ENCODE measurements at places on chromosomes 13 and 19.

DNA sequence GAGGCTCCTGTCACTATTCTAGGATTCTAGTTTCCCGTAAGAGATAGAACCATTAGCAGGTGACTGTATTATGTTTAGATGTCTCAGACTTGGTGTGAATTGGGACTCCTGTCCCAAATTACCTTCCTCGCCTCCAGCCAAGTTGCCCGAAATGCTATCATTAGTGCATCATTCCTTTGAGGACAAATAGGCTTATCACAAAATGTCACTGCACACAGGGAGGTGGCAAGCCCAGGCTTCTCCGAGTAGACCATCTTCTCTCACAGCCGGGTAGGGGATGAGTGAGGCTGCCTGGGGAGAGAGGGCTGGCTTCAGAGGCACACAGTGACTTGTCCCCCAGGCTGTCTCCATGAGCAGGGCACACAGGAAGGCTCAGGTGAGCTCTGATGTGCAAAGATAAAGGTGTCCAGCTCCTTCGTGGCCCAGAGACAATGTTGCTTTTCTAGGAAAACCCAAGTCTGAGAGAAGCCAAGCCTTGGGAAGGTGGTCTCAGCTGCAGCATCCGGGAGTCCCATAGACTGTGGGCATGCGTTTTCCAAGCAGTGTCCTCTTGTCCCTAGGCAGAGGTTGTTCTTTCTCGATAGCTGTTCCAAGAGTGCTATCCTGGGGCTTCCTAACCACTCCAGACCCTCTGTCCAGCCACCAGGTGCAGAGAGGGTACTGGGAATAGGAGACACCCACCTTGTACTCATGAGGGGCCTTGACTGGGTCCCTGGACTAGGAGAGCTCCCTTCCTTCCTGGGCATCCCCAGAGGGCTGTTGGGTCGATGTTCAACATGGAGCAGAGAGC, 163.1 kb upstream of the TSHZ3 start:
- no peak overlapping the region for H3K27ac ChIP-seq
- no peaks in the 10 kb centered on the region for H3K4me1 ChIP-seq
- H3K27me3 ChIP-seq: peaks cover 9% of the 10 kb centered on the region
- DNase-seq: no peak

GRCh38 chr19:23377276-23377675, 18.0 kb downstream of the ZNF91 start:
- no peaks in the 10 kb centered on the region for H3K27me3 ChIP-seq
- no peak overlapping the region for H3K4me3 ChIP-seq
- H3K27ac ChIP-seq: no peak overlapping the region
- H3K36me3 ChIP-seq: peaks cover 89% of the 10 kb centered on the region
- no peak for DNase-seq

GRCh38 chr19:16586991-16587832, 15.0 kb upstream of the SLC35E1 start:
- DNase-seq: peak; percentile 58
- peaks cover 10% of the 10 kb centered on the region for H3K36me3 ChIP-seq
- no peaks in the 10 kb centered on the region for H3K27me3 ChIP-seq
- peak overlapping the region; percentile 91 for H3K27ac ChIP-seq
- H3K4me3 ChIP-seq: peak overlapping the region; percentile 80

- H3K36me3 ChIP-seq: peaks cover 13% of the 10 kb centered on the region
- no peak overlapping the region for H3K27ac ChIP-seq
- H3K27me3 ChIP-seq: no peaks in the 10 kb centered on the region
- no peak for DNase-seq
- H3K4me1 ChIP-seq: peaks cover 2% of the 10 kb centered on the region
Measured at GRCh38 chr19:32652894-32653598, 21.9 kb downstream of the ANKRD27 start.

DNA sequence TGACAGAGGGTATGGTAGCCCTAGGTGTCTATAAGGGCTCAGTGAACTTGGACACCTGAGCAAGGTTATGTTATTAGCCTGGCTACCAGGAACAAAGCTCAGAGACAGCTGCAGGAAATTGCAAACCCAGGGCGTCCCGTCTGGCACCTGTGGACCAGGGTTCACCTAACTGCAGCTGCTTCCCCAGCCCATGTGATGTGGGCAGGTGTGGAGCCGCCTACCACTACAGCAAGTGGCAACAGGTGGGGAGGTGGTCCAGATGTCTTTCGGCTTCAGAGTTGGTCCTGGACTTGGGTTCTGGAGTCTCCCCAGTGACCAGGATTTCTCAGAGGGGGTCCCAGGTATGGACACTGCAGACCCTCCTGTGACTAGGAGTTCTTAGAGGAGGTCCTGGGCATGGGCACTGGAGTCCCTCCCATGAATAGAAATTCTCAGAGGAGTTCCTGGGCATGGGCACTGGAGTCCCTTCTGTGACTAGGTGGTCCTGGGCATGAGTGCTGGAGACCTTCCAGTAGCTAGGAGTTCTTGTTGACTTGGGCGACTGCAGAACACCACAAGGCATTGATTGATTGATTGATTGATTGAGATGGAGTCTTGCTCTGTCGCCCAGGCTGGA, 25.2 kb downstream of the ACTL9 start:
- H3K4me3 ChIP-seq: no peak overlapping the region
- H3K36me3 ChIP-seq: no peaks in the 10 kb centered on the region
- DNase-seq: no peak
- H3K27ac ChIP-seq: no peak overlapping the region
- peaks cover 13% of the 10 kb centered on the region for H3K4me1 ChIP-seq
- no peaks in the 10 kb centered on the region for H3K27me3 ChIP-seq

- H3K27me3 ChIP-seq: no peaks in the 10 kb centered on the region
- DNase-seq: no peak
- H3K27ac ChIP-seq: no peak overlapping the region
- no peaks in the 10 kb centered on the region for H3K4me1 ChIP-seq
- no peak overlapping the region for H3K4me3 ChIP-seq
Measured at GRCh38 chr13:62960723-62961122, 1545.1 kb upstream of the PCDH20 start.

DNA sequence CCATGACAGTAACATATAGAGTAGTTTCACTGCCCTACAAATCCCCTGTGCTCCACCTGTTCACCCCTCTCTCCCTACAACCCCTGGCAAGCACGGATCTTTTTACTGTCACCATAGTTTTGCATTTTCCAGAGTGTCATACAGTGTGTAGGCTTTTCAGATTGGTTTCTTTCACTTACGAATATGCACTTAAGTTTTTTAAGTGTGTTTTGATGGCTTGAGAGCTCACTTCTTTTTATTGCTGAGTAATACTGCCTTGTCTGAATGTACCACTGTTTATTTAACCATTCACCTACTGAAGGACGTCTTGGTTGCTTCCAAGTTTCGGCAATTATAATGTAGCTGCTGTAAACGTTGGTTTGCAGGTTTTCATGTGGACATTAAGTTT, 175.1 kb downstream of the ITGBL1 start:
- no peaks in the 10 kb centered on the region for H3K36me3 ChIP-seq
- peak overlapping the region; percentile 81 for H3K27ac ChIP-seq

DNA sequence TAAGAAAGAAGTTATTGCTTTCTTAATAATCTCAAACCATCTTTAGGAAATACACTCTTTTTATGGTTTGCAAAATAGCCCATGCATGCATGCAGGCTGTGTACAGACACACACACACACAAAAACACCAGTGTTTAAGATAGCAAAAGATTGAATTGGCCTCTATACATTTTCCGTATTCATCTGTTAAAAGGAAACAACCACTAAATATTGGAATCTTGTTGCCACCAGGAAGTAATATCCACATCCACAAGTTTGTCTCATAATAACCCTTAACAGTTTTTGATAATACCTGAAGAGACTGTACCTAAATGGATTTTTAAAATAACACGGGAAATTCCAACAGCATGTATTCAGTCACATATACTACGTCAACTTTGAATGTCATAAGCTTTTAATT, 7.3 kb upstream of the MAB21L1 start:
- H3K4me1 ChIP-seq: no peaks in the 10 kb centered on the region
- DNase-seq: no peak
- H3K4me3 ChIP-seq: no peak overlapping the region

GRCh38 chr13:26254583-26255111, 718 bp downstream of the CDK8 start:
- DNase-seq: peak; percentile 48
- peaks cover 31% of the 10 kb centered on the region for H3K4me1 ChIP-seq
- H3K27me3 ChIP-seq: no peaks in the 10 kb centered on the region
- H3K4me3 ChIP-seq: peak overlapping the region; percentile 88
- H3K27ac ChIP-seq: peak overlapping the region; percentile 73
- H3K36me3 ChIP-seq: no peaks in the 10 kb centered on the region

DNA sequence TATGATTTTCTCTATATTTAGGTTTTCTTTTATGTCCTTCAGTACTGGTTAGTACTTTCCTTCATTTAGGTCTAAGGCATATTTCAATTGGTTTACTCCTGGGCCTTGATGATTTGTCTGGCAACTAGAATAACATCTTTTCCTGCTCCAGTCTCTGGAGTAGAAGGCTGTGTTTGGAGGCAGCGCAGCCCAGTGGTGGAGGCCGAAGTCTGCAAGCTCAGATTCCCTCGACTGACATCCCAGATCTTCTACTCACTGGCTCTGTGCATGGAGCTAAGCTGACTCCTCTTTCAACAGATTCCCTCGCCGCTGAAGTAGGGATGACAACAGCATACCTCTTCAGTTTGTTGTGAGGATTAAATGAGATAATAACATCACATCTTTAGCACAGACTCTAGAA, 141.0 kb downstream of the RAP2A start:
- no peaks in the 10 kb centered on the region for H3K4me1 ChIP-seq
- H3K4me3 ChIP-seq: no peak overlapping the region
- DNase-seq: peak; percentile 3
- H3K27me3 ChIP-seq: peaks cover 4% of the 10 kb centered on the region
- no peak overlapping the region for H3K27ac ChIP-seq

GRCh38 chr13:47897411-47898050, 103.5 kb downstream of the SUCLA2 start:
- H3K4me1 ChIP-seq: no peaks in the 10 kb centered on the region
- peaks cover 13% of the 10 kb centered on the region for H3K36me3 ChIP-seq
- no peak overlapping the region for H3K4me3 ChIP-seq
- no peak overlapping the region for H3K27ac ChIP-seq
- no peaks in the 10 kb centered on the region for H3K27me3 ChIP-seq

GRCh38 chr13:99395436-99395835, 88.2 kb upstream of the GPR183 start:
- H3K27me3 ChIP-seq: no peaks in the 10 kb centered on the region
- H3K27ac ChIP-seq: no peak overlapping the region
- H3K4me1 ChIP-seq: peaks cover 35% of the 10 kb centered on the region
- DNase-seq: no peak

DNA sequence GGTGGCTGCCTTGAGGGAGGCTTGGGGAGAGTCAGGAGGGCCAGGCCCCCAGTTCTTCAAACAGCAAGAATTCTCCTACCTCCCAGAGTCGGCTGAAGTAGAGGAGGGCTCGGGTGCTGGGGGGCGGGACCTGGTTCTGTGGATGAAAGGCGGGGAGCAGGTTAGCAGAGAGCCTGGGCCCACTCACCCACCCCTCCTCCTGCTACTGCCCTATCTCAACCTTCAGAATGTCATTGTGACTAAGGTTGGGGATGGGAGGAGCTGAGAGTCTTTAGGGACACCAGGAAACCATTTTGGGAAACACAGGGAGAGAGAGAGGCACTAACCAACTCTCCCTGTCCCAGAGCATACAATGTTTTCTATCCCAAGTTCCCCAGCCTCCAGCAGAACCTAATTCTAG, 10.7 kb downstream of the DMKN start:
- no peaks in the 10 kb centered on the region for H3K4me1 ChIP-seq
- no peak for DNase-seq
- no peak overlapping the region for H3K27ac ChIP-seq

DNA sequence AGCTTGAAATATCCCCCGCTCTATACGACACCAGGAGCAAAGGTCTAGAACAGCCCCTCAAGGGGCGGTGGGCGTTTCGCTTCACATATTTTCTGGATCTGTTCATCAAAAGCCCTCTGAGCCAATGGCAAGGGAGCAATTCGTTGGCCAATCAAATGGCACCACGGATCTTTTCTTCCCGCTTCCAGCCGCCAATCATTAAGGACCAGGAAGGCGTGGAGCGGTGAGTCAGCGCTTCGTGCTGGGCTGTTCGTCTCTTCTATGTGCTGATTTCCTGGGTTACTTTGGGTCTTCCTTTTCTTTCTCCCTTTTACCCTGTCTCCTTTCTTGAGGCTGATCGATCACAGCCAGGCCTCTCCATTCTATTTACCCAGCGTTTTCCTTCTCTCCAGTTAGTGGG, at the start of gene NLRP4:
TSS of gene NLRP4 (plus strand) at position 201 of the 400 bp plus-strand sequence. CDS start 15,541 bp downstream, outside the sequence.
- H3K27me3 ChIP-seq: no peaks in the 10 kb centered on the region
- H3K36me3 ChIP-seq: no peaks in the 10 kb centered on the region
- no peak within 1 kb of the TSS for H3K4me3 ChIP-seq
- H3K27ac ChIP-seq: no peak within 1 kb of the TSS
- DNase-seq: no peak
- H3K4me1 ChIP-seq: no peaks in the 10 kb centered on the region

- no peaks in the 10 kb centered on the region for H3K27me3 ChIP-seq
- peak overlapping the region; percentile 98 for H3K27ac ChIP-seq
- peaks cover 33% of the 10 kb centered on the region for H3K4me1 ChIP-seq
- peaks cover 4% of the 10 kb centered on the region for H3K36me3 ChIP-seq
- peak; percentile 93 for DNase-seq
Measured at GRCh38 chr19:40714441-40715299, 2.0 kb downstream of the COQ8B start.

DNA sequence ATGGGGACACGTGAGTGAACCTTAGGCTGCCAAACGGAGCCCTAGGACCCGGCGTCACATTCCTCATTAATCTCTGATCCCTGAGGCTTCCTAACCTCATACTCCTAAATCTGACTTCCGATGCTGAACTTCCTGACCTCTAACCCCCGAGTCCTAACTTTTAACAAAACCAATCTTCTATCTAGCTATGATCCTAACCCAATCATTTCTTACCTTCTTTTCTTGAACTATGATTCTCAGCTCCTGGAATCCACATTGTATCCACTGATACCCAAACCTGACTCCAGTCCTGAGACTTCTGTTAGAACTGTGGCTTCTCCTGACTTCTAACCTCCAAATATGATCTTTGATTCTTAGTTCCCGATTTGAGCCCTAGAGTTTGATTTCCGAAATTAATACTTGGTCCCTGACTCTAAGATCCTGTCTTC, 447 bp downstream of the NFKBIB start:
- H3K27me3 ChIP-seq: no peaks in the 10 kb centered on the region
- H3K27ac ChIP-seq: peak overlapping the region; percentile 93
- H3K4me1 ChIP-seq: peaks cover 26% of the 10 kb centered on the region
- H3K36me3 ChIP-seq: peaks cover 24% of the 10 kb centered on the region
- no peak for DNase-seq

DNA sequence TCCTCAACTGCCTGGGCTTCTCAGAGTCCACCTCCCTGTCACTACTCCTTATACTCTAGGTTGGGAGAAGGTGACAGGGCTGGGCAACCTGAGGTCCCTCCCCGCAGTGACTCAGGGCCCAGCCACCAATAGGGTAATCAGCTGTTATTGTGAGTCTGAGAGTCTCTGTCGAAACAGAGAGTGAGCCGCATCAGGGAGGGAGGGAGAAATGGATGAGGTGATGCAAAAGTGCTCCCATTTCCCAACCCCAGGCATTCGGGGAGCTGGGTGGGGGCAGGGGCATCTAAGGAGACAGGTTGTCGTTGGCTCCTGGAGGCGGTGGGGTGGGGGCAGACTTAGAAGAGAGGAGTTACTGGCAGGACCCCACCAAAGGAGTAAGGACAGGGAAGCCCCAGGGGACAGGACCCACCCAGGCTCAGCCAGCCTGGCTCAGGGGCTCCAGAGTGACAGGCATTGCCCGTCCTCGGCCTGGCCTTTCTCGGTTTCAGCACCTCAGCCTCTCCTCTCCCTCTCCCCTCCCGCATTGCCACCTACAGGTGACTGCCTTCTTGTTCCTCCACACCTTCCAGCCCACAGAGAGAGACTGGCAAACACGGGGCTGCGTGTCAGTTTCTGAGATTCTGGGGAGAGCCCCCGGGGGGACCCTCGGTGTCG, at the start of gene DMKN:
TSS of gene DMKN (minus strand) at position 22 of the 654 bp plus-strand sequence. CDS start 174 bp downstream, outside the sequence.
- no peak within 1 kb of the TSS for H3K4me3 ChIP-seq
- H3K36me3 ChIP-seq: no peaks in the 10 kb centered on the region
- H3K4me1 ChIP-seq: peaks cover 13% of the 10 kb centered on the region
- H3K27me3 ChIP-seq: peaks cover 54% of the 10 kb centered on the region
